ENCODE measurements at places on chromosomes 4 and X.

DNA sequence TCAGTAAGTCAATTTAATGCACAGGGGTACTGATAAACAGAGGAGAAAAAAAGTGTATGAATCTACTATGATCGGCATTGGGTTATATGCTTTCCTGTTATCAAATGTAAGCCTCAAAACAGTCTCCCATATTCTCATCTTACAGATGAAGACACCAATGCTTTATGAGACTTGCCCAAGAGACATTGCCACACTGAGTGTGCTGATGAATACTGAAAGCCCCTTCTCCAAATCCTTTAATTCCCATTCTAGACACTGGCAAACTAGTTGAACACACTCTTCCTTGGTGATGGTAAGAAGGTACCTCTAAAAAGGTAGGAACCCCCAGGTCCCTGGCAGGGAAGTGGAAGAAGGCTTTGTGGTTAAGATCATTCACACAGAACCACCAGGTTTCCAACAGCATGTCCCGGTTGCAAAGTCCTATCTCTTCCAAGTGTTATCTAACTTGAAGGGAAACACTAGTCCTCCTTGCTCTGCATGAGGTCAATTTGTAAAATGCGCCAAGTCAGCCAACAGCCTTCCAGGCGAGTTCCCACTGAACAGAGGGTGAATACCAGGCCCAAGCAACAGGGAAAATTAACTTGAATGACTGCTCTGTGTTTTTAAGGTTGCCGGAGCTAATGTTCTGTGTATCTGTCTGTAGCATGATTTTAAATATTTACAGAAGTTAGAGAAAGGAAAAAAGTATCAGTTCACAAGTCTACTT, 5.1 kb downstream of the SETD7 start:
- DNase-seq: no peak

DNA sequence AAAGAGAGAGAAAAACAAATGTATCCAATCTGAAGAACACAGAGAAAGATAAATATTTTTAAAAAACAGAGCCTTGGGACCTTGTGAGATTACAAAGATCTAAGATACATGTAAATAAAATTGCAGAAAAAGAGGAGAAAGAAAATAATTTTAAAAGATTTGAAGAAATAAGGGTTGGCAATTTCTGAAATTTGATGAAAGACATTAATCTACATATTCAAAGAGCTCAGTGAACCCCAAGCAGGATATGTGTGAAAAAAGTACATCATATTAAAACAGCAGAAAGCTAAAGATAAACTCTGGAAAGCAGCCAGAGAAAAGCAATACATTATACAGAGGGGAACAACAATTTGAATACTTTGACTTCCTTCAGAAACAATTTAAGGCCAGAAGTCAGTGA, 244.7 kb downstream of the ENOX2 start:
- no peak for DNase-seq

GRCh38 chr4:85909851-85910250, 434.9 kb downstream of the ARHGAP24 start:
- DNase-seq: no peak

DNA sequence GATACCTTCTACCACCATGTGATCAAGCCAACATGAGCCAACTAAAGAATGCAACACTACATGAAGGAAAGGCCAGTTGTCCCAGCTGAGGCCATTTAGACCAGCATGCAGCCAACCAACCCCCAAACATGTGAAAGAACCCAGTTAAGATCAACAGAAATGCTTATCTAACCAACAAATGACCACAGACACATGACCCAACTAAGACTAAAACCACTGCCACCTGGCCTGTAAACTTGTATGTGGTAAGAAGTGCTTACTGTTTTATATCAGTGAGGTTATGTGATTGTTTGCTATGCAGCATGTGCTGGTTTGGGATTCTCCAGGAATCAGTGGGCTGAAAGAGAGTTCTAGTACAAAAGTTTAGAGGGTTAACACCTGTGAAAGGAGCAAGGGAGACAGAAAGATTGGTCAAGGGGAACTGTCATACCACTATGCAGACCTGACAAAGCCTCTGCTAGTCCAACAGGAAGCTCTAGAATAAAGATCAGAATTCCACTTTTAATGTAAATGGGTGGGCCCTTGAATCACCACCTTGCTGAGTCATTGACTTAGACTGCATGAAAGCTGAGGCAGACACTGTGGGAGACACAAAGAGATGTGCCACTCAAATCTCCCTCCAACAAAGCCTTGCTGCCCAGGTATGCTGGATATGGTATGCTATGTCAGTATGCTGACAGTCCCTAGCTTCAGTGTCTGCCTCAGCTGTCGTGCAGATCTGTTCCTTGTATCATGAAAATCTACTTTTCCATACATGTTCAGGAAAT, 6.1 kb upstream of the SH3D19 start:
- DNase-seq: no peak

- peak; percentile 30 for DNase-seq
Measured at GRCh38 chr4:26015133-26015651, 101.2 kb downstream of the SMIM20 start.

DNA sequence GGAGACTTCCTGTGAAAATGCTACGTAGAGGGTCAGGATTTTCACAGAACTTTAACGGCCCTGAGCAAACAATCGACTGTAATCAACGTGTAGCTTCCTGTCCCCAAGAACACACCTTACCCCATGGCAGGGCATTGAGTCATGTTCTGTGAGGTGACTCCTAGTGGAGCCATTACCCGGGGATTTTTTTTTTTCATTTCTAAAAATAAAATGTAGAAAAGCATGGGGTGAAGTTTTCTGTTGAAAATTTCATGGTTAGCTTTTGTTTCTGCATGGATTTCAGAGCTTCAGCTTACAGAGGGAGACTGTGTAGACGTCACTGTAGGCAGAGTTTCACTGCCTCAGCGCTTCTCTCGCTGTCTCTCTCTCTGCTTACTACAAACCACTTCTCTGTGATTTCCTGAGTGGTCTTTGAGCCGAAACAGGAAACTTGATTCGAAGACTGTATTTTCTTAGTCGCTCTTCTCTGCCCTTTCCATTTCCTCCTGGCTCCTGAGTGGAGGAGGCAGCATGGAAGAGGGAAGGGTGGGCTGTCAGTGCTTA, 111.7 kb downstream of the NFKB1 start:
- no peak for DNase-seq

- no peak for DNase-seq
Measured at GRCh38 chr4:2484185-2484584, 15.3 kb downstream of the RNF4 start.

- DNase-seq: no peak
Measured at GRCh38 chr4:83022724-83023450, 12.1 kb upstream of the COPS4 start.

DNA sequence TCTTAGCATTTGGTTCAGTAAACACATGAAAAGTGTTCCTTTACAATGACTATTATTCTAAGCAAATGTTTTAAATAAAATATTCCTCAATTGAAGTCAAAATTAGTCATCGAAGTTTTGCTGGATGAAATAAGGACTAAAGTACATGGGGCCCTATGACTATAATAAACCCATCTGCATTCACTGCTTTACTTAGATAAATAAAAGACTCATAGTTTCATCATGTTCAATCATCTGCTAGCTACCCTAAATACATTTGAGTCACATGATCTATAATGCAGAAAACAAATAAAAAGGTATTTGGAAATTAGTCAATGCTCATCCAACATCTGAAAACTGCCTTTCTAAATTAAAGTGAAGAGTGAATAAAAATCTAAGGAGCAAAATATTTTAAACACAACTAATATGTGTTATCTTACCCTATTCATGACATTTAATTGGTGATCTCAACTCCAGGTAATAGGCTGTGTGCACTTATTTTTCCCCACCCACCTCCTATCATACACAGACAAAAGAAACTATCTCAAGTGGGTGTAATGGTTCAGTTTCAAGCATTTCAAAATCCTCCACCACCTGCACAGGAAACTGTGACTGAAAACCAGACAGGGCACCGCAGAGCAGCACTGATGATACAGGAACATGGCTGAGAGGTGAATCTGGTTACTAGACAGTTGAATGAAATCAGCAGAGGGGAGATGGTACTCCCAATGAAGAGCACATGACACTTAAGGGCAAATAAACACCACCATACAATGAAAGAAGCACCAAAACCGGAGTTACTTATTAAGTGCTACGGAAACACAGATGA, 78.6 kb downstream of the CAMK2D start:
- no peak for DNase-seq

- no peak for DNase-seq
Measured at GRCh38 chrX:13218758-13219157, 101.1 kb downstream of the ATXN3L start.

GRCh38 chrX:38804432-38804681, 3.1 kb downstream of the MID1IP1 start:
- DNase-seq: no peak

- no peak for DNase-seq
Measured at GRCh38 chrX:17078031-17078720, 131.7 kb downstream of the REPS2 start.

GRCh38 chr4:57195622-57196021, 85.4 kb upstream of the IGFBP7 start:
- DNase-seq: no peak

DNA sequence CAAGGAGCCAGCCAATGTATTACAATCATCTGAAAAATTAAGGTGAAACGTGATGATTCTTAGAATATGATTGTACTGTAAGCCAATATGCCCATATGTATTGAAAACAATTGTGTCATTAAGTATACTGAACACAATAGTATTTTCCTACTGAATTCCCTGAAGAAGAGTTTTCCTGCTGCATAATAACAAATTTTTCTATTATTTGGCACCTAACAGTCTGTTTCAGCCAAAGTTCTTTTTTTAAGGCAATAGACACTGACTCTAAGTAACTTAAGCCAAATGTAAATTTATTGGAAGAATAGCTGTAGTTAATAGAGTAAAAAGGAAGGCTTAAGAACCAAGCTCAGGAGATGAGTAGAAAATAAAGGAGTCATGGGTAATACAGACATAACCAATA, 220.6 kb downstream of the PPP4R3C start:
- DNase-seq: no peak

DNA sequence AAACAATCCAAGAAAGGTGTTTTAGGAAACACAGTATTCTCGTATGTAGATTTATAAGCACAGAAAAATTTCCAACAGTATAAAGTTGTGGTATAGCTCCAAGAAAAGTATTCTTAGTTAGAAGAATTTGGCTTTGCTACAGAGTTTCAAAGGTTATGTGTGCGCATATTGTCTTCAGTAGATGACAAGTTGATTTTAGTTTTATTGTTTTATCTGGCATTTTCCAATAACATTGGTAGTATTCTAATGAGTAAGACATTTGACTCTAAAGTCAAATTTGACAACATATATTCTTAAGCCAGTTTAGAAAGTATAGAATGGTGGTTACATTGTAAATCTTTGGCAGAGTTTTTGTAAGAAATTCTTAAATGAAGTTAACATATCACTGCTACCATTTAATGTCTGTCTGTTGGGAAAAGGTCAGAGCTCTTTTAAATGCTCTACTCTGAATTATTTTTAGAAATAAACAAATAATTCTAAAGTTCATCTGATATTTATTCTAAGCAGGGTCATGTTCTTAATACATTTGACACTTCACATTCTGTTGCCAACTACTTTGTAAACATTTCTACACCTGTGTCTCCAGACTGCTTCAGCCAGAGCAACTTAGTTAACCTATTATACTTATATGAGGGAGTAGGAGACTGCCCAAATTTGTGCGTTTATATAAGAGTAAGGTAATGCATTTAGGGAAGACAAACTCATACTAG, 30.0 kb downstream of the CLCN3 start:
- DNase-seq: no peak

DNA sequence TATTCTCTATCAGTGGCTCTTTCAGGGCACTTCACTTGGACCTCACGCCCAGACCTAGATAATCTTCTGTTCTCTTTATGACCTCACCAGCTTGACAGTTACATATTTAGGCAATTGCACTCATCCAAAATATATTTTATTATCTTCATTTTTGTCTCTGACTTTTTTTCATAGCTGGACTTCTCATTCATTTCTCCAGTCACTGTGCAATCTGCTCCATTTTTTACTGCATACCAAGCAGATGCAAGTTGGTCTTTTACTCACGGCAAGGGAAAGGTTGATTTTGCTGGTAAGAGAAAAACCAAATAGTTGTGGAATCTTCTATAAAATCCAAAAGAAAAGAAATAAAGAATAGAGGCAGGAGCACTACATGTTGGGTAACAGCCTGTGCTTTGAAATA, 31.7 kb downstream of the MAD2L1 start:
- no peak for DNase-seq

GRCh38 chrX:129823522-129823921, 20.2 kb downstream of the ZDHHC9 start:
- no peak for DNase-seq
